ENCODE measurements at places on chromosomes 6 and 20.

- no peak for DNase-seq
Measured at GRCh38 chr20:32271620-32272019, 5.8 kb upstream of the KIF3B start.

GRCh38 chr20:2446845-2447244, 23.7 kb downstream of the SNRPB start:
- DNase-seq = no peak

- DNase-seq = no peak
Measured at GRCh38 chr6:89120371-89120770, 2.5 kb upstream of the SRSF12 start.

DNA sequence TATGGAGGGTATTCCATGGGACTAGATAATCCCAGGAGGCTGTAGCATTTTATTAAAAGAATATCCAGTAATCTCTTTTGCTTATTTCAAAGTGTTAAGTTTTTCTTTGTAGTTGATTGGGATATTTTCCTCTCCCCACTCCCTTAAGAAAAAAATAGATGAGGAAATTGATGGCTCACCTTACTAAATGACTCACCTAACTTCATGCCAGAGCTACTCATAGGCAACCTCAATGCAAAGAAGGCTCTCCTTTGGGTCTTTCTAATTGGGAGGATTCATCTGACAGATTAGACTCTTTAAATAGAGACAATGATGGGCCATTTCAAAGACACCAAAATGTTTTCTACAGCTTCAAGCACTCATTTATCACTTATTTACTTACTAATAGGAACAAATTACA, 528.5 kb upstream of the BTBD3 start:
- DNase-seq = no peak

DNA sequence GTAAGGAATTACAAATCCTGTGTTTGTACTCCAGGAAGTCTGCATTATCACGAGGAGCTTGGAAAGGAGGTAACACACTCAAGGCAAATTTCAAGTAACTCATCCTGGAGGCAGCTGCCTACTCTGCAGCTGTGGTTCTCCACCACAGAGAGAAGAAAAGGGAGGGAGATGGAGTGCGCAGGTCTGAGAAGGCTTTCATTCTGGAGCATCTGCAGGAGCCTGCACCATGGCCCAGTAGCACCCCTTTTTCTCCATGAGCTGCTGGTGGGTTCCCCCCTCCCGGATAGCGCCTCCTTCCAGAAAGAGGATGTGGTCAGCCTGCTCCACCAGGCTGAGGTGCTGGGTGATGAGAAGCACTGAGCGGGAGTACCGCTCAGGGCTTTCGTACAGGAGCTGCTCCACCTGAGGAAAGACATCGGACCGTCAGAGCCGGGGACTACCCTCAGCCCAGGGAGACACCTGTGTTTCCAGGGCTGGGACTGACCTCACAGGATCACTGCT, 1.6 kb upstream of the PSMB8 start:
- DNase-seq = no peak

DNA sequence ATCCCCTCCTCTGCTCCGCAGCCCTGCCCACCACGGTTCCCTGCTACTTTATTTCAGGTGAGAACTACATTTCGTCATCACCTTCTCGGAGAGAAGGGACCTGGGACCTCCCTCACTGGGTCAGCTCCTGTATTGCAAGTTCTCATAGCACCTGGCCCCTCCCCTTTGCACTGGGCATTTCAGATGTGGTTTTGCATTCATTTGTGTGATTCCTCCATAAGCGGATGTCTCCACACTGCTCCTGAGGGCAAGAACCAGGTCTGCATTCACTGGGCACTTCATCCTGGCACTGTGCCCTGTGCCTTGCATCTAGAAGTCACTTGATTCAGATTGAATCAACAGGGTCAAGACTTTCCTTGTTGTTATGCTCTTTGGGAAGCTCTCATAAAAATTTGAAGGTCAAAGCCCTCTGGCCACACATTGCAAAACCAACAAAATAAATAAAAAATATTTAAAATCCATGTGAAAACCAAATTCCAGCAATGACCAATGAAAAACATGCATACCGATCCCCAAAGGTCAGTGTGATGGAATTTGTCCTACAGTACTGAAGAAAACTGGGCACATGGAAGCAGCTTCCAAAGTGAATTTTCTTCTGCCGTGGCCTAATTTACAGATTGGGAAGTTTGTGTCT, 89.1 kb upstream of the F13A1 start:
- no peak for DNase-seq

Measured in cardiac fibroblast (primary cell).